ENCODE measurements at places on chromosomes 4 and X. TPM values are rescaled to one million over a fixed set of nuclear protein-coding genes. Genes with fewer than 3 reads are reported as not detected.

The GAGE12D gene
- total RNA-seq: not detected

The LNX1 gene
- total RNA-seq: 3.0 TPM

The MAGEC3 gene
- total RNA-seq: not detected

The TMEM154 gene
- total RNA-seq: 0.65 TPM

The XAGE1A gene
- not detected for total RNA-seq

The ARMCX1 gene
- total RNA-seq: 2.3 TPM

The PPEF2 gene
- 0.17 TPM for total RNA-seq

The TAPT1 gene
- total RNA-seq: 29.4 TPM

The C4orf54 gene
- not detected for total RNA-seq

The ADH1A gene
- total RNA-seq: 202 TPM

The CCSER1 gene
- 2.2 TPM for total RNA-seq

The BTK gene
- total RNA-seq: 22.6 TPM

The ZNF630 gene
- total RNA-seq: 0.75 TPM

The TMPRSS11A gene
- total RNA-seq: not detected

The SYTL4 gene
- total RNA-seq: 5.2 TPM

The ZAR1 gene
- not detected for total RNA-seq

The PDS5A gene
- 40.8 TPM for total RNA-seq

The ADH1B gene
- total RNA-seq: 38.3 TPM

The EPHA5 gene
- total RNA-seq: not detected

The NUDT10 gene
- 1.4 TPM for total RNA-seq

The TMPRSS11F gene
- not detected for total RNA-seq

The ADGRL3 gene
- 1.4 TPM for total RNA-seq

The TACC3 gene
- total RNA-seq: 4.9 TPM

The USP51 gene
- total RNA-seq: 6.7 TPM

The HOPX gene
- total RNA-seq: 0.67 TPM

The XK gene
- 3.0 TPM for total RNA-seq

The TMEM35A gene
- total RNA-seq: not detected

The ZDHHC9 gene
- 23.1 TPM for total RNA-seq

The FAM236B gene
- not detected for total RNA-seq
